Bronchial epithelial cell (primary cell): ENCODE measurements at places on chromosomes 7 and 10.

DNA sequence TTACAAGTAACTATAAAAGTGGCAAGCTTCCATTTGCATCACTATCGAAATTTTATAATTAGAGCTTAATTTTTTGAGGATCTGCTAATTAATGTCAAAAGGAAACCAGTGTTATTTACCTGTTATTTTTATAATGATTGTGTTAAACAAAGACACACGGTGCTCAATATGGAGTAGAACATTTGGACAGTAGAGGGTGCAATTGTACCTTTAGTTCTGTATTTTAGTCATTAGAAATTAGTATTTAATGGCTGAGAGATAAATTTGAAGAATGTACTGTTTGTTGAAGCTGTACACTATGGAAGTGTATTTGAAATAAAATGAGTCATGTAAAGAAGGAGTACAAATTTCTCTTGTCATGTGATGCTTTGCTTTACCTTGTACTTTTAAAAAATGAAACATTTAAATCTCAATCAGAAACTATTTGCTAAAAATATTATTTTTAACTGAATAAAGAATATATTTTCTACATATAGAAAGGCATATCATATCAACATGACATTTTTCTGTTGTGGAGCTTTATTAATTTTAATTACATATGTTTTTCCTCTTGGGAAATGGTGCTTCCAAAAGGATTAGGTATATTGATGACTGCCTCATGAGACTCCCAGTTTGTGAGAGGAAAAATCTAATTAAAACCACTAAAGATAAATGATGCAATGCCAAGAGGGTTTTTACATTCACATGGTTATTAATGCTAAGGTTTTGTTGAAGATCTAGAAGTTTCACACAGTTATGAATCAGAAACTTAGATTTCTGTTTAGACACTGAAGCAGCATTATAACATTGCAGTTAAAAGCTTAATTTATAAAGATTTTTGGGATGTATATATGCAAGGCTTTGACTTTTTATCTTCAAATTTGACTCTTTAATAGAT lies 10.4 kb upstream of the PRKG1 start:
- DNase-seq, result peak; percentile 54

GRCh38 chr10:16016688-16017087 lies 156.4 kb upstream of the MINDY3 start:
- no peak for DNase-seq

DNA sequence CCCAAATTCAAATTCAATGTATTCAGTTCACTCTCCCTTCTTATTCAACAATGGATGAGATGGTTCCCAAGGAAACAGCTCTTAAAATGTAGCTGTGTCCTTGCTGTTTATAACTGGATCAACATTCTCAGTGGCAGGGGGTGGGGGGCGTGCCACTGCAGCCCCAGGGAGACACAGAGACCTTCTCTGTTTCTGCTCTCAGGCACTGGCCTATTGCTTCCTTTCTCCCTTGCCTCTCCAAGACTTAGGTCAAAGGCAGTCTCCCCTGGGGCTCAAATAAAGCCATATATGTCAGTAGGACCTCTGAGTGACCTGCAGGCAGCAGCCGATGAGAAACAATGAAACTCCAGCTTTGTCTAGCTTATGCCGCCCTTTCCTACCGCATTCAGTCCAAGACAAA lies 20.7 kb downstream of the VSTM4 start:
- no peak for DNase-seq

DNA sequence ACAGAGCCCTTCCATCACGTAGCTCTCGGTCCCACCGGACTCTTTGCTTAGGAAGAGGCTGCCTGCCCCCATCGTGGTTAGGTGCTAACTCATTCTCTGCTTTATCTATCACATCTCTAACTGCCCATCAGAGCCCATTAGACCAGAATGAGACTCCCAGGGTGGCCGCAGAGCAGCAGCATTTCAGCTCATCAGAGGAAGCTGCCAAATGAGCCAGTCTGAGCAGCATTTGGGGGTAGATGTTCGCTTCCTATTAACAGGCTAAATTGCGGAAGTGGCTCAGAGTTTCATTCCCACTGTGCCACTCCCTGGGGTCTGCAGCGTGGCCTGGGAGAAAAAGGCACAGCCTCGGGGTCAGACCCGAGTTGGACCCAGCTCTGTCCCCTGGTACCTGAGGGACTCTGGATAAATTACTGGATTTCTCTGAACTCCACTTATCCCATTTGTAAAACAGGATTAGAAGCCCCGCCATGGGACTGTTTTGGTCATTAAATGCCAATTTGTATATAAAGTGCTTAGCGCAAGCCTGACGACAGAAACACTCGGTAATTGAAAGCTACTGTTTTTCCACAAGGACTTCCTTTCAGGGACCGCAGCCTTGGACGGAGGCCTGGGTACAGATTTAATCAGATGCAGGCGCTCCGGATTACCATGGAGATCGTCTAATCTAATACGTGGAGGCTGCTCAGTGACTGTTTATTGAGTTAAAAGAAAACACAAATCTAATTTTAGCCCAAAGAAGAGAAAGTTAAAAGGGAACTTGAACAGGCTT lies 73.8 kb upstream of the PRLHR start:
- no peak for DNase-seq

GRCh38 chr7:48140001-48140681 lies 31.1 kb upstream of the ABCA13 start:
- no peak for DNase-seq

- DNase-seq, result peak; percentile 84
Measured at GRCh38 chr10:112404617-112405016, 30.7 kb downstream of the ACSL5 start.

DNA sequence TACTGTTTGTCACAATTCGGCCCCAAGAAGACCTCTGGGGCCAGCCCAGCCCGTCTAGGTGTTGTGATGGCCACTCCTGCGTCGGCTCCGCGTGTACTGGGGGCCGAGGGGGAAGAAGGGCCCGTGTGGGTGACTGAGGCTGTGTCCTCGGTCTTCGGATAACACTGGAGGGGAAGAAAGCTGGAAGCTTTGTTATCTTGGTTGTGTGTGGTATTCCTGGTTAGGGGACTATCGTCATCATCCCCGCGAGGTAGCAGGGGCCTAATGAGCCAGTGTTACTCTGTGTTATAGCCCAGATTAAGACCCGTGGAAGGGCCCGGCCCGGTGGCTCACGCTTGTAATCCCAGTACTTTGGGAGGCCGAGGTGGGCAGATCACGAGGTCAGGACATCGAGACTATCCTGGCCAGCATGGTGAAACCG lies 854 bp downstream of the MTG1 start:
- DNase-seq, result no peak

- no peak for DNase-seq
Measured at GRCh38 chr7:35894721-35895120, 93.9 kb downstream of the SEPTIN7 start.

GRCh38 chr10:1074748-1075308 lies 18.6 kb downstream of the WDR37 start:
- DNase-seq, result peak; percentile 18

GRCh38 chr7:142711746-142712616 lies 37.3 kb upstream of the PRSS1 start:
- DNase-seq, result peak; percentile 45

- no peak for DNase-seq
Measured at GRCh38 chr7:128732521-128733277, 6.5 kb upstream of the CALU start.

DNA sequence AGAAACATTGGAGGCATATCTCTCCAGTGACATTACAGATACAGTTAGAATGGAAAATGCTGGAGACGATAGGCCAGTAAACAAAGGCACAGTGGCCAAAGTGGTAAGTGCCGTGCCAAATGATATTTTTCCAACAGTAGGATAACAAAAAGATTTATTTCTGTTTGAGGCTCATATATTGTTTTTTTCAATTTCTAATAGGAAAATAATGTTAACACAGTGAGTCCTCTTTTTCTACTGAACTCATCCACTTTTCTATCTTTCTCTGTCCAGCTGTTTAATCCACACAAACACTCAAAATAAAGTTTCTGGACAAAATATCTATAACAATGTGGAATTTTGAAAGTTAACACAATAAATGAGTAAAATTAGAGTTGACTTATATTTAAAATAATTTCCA lies 201.3 kb downstream of the SEMA3E start:
- DNase-seq, result no peak

DNA sequence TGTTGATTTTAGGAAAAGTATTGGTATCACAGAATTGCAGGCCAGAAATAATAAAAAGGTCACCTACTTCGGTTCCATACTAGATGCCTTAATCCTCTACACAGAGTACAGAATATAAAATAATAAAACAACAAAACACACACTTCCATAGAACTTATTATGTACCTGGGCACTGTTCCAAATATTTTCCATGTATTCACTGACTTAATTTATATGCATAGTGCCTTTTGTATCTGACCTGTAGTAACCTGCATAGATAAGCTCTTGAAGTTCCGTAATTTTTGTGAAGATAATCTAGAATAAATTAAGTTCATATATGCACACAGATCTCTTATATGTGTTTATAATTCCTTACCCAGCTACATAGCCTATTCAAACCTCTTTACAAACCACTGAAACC lies 78.3 kb downstream of the RAPGEF5 start:
- peak; percentile 40 for DNase-seq

- no peak for DNase-seq
Measured at GRCh38 chr7:51160411-51160810, 156.2 kb downstream of the COBL start.

GRCh38 chr10:19626156-19626555 lies 190.1 kb upstream of the PLXDC2 start:
- no peak for DNase-seq

GRCh38 chr7:99504281-99504602 lies 220 bp upstream of the ZKSCAN5 start:
- DNase-seq, result no peak

DNA sequence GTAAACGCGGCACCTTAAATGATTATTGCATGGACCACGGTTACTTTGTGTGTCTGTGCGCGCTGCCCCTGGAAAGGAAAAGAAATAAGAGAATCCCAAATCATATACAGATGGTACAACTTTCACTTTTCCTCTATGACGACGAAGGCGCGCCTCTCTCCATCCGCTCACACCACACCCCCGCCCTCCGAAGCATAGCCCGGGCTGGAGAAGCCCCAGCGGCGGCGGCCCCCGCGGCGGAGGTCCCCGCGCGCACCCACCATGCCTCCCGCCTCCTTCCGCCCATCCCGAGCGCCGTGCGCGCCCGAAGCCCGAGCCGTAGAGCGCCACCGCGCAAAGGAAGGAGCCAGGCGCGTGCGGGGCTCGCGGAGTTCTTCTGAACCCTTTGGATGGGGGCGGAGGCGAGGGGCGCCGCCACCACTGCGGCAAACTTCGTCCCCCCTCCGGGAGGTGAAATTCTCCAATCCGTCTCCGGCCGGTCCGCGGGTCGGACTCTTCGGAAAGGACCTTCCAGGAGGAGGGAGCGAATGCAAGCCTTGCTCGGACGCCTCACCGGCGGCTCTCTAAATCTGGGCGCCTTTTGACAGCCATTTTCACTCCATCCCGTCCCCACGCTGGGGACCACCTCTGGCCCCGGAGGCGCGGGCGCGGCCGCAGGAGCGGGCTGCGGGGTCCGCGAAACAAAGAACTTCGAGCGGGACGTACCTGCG lies 588 bp downstream of the GLI3 start:
- peak; percentile 28 for DNase-seq

GRCh38 chr7:97088364-97088763 lies 29.1 kb upstream of the SDHAF3 start:
- no peak for DNase-seq

- peak; percentile 43 for DNase-seq
Measured at GRCh38 chr10:42491001-42491592, 147.3 kb downstream of the ZNF33B start.

DNA sequence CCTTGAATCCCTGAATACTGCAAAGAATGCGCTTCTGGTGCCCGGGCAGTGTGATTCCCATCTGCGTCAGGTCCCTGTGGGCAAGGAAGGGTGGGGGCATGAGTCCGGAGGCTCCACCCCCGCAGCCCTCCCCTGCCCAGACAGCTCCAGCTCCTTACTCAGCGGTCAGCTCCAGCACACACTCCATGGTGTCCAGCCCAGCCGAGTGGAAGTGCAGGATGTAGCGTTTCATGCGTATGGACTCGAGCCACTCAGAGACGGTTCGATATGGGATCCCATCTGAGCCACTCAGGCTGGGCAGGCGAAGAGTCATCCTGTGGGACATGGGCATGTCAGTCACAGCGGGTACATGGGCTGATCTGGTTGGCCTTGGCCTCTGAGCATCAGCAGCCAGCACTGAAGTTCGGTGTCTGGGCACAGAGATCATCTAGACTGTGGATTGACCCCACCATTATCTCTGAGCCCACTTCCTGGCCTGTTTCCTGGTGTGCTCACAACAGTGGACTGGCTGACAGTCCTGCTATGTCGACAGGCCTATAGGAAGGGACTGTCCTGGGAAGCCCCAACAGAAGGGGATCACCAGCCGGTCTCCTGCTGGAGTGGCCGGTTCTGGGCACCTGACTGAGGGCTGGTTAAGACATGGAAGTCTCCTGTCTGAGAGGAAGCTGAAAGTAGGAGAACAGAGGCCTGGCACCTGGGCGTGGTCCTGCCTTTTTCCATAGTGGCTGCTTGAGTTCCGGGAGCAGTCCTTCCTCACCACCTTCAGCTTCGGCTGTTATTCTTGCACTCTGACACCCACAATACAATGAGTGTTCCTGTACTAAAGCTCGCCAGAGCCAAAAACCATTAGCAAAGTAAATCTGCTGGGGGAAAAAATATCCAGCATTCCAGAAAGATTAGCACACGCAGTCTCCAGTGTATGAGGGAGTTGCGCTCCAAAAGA lies 10.6 kb downstream of the ZYX start:
- no peak for DNase-seq

- DNase-seq, result no peak
Measured at GRCh38 chr7:12637328-12637727, 50.1 kb upstream of the ARL4A start.

DNA sequence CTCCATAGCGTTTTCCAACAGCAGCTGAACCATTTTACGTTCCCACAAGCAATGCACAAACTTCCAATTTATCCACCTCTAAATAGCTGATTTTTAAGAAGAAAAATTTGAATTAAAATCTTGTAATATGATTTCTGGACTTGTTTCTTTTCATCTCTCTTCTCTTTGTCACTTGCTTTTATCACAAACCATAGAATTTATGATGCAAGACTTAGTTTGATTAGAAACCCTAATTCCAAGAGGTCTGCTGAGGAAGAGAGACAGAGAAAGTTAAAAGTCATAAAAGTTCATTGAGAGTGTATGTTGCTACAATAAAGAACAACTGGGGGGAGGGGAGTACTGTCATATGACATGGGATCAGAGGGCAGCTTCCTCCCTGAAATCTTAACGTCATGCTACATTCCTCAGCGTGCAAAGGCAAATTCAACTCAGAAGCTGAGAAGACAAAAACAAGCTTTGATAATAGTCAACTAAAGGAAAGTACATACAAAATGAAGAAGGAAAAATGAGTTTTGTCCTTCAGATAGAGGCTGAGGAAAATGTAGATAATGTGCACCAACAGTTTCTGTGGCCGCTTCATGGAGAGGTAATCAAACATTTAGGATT lies 18.4 kb upstream of the CUBN start:
- DNase-seq, result no peak
